Activated CD4-positive, CD25-positive, alpha-beta regulatory T cell treated with anti-CD3 and anti-CD28 coated beads, Interleukin-2, amount 50 U/mL, for 72 hours (primary cell): ENCODE measurements at places on chromosomes 3 and 15.

- DNase-seq, result no peak
These were observed 182.3 kb downstream of the OR4M2 start for GRCh38 chr15:22262613-22263020.

DNA sequence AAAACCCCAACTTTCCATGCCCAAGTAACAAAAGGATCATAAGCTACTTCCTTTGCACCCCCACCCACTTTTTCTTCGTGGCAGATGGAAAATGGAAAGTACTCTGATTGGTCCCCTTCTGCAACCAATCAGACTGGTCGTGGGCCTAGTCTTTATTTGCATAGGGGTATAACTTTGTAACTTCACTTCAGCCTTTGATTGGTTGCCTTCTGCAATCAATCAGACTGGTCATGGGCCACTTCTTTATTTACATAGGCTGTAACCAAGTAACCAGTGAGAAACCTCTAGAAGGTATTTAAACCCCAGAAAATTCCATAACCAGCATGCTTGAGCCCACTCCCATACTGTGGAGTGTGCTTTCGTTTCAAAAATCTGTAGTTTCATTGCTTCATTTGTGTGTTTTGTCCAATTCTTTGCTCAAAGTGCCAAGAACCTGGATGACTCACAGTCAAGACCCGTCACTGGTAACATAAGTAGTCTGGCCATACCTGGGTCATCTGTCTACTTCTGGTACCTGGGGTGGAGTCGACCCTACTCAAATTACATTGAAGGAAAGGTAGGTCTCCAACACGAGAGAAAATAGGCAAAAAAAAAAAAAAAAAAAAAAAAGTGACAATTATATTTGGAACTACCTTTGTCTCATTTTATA, 41.9 kb downstream of the CMTM8 start:
- DNase-seq, result no peak

- DNase-seq, result no peak
These were observed 80.2 kb downstream of the WNT5A start for GRCh38 chr3:55406696-55407425.

DNA sequence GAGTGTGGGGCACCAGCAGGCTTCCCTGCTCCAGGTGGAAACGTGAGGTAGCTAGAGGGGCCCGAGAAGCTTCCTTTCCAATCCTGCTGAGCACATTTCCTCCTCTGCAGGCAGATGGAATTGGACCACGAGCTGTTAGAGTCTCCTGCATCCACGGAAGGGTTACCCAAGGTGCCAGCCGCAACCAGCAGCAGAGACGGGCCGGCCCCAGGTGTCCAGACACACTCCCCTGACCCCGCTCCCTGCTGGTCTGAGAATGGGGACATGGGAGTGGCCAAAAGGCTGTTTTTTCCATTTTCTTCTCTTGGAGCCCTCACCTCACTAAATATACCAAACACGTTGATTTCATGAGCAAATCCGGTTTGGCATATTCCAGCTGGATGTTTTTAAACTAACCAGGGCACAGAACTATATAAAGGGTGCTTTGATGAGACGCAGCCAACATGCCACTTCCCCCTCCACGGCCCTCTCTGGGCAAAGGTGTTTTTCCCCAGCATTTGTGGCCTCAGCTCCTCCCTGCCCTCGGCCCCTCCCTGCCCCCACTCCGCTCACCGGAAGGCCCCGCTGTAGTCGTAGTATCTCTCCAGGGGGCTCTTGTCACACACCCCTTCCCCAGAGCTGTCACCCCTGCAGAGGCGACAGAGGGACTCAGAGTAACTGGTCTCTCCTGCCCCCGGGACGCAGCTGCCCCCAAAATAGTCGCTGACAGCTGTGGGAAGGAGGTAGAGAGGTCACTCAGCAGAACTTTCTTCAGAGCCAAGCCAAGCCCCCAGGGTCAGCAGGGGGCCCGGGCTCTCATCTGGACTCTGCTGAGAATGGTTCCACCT, 7.0 kb downstream of the MELTF start:
- no peak for DNase-seq

DNA sequence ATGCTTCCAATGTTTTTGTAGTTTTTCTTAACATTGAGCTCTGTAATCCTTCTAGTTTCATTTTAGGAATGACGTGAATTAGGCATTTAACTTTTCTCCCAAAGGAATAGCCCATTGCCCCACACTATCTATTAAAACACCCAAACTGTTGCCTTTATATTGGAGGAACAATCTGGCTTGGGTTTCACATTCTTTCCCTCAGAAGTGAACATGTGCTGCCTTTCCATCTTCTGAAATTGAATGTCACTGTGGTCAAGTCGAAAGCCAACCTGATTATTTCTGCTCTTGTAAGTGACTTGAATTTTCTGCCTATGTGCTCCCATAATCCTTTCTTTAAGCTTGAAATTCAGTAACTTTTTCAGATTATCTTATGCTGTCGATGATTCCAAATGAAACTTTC, 214.5 kb downstream of the SLC9A9 start:
- DNase-seq, result no peak

DNA sequence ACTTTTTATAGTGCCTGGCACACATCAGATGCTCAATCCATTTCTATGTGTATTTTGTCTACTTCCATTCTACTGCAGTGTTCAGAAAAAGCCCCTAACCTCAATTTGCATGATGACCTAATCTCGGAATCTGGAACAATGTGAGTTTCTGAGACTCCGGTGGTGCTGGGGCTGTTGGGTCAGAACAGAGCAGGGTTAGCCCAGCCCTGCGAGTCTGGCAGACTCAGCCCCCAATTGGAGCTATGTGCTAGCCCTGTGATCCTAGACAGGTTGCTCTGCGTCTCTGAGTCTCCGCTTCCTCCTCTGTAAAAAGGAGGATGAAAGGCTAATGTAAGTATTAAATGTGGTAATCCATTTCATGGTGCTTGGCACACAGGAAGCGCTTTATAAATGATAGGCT, 95.0 kb upstream of the ICE2 start:
- no peak for DNase-seq

- DNase-seq, result no peak
These were observed 134.0 kb downstream of the FHIT start for GRCh38 chr3:61117045-61117898.

DNA sequence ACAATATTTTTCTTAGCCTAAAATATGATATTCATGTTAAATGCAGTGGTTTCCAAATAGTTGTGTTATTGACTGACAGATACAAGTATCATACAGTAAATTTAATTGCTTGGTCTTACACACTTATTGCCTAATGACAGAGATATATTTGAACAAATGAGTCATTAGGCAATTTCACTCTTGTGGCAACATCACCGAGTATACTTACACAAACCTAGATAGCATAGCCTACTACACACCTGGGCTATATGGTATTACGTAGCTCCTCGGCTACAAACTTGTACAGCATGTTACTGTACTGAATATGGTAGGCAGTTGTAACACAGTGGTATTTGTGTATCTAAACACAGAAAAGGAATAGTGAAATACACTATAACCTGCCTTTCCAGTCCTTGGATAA, 50.3 kb downstream of the SERPINI1 start:
- no peak for DNase-seq

- no peak for DNase-seq
These were observed 11.5 kb downstream of the ALS2CL start for GRCh38 chr3:46681856-46682540.

GRCh38 chr3:168250415-168250861, 154.7 kb upstream of the GOLIM4 start:
- no peak for DNase-seq

DNA sequence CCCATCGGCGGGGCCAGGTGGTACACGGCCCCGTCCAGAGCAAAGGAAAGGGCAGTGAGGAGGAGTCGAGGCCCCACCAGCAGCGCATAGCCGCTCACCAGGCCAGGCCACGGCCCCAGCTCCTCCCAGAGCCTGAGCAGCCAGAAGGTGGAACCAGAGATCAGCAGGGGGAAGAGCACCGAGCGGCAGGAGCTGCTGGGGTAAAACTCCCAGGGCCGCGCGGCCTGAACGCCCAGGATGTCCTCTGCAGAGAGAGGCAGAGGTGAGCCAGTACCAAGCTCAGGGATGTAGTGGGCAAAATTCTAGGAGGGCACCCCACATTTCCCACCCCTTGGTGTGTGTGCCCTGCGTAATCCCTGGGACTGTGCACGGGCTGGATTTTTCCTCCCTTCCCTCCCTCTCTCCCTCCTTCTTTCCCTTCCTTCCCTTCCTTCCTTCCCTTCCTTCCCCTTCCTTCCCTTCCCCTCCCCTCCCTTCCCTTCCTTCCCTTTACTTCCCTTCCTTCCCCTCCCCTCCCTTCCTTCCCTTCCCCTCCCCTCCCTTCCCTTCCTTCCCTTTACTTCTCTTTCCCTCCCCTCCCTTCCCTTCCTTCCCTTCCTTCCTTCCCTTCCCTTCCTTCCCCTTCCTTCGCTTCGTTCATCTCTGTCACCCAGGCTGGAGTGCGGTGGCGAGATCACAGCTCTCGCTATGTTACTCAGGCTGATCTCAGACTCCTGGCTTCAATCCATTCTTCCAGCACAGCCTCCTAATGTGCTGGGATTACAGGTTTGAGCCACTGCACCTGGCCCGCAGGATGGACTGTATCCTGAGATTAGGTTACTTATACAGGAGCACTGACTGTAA, 6.3 kb upstream of the NCBP2 start:
- no peak for DNase-seq

DNA sequence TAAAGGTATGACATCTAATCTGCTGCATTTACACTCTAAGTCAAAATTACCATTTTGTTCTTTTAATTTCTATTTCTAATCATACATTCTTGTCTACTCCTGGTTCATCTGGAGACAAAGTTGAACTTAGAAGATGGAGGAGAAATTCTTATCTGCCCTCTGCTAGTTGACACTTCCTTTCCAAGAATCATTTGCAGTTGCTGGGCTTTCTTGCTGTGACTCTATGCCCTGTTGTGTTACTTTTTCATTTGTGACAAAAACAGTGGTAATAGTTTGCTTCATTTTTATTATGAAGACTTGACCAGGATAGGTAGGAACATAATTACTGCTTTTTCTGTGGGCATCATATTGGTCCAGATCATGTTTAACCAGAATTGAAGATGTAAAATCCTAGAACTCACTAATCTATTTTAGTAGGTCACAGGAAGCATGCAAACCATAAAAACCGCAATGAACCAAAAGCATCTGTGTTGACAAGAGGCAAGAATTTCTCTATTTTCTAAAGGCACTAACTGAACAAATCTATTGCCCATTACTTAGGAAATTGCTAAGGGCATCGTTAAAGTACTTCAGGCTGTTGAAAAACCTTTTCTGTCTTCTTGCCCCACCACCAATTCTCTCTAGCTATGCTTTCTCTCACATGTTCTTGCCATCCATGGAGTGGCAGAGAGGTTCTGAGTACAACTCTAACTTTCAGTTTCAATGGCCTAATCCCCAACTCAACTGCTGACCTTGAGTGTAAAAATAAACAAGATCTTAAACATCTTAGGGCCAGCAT, 4.2 kb upstream of the CCR2 start:
- DNase-seq, result no peak

GRCh38 chr3:161349529-161350312, 21.6 kb downstream of the SPTSSB start:
- DNase-seq, result no peak

- DNase-seq, result peak; percentile 5
These were observed 31.2 kb downstream of the SEC61A1 start for GRCh38 chr3:128083396-128083795.

- no peak for DNase-seq
These were observed 564.4 kb downstream of the TBL1XR1 start for GRCh38 chr3:176632925-176633324.

DNA sequence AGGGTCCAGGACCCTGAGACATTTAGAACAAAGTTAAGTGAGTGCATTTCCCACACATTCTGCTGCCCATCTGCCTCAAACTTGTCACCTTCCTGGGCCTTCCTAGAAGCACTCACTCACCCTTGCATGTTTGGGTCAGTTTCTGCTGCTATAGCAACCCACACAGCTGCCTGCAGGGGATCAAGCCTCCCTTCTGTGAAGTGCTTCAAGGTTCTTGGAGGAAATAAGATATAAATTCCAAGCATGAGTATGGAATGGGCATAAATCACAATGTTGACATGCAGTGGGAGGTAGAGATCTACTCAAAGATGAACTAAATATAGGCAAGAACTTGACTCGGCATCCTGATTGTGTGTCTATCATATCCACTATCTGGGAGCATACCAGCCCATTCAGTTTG, 140.4 kb downstream of the SLC9A9 start:
- no peak for DNase-seq

DNA sequence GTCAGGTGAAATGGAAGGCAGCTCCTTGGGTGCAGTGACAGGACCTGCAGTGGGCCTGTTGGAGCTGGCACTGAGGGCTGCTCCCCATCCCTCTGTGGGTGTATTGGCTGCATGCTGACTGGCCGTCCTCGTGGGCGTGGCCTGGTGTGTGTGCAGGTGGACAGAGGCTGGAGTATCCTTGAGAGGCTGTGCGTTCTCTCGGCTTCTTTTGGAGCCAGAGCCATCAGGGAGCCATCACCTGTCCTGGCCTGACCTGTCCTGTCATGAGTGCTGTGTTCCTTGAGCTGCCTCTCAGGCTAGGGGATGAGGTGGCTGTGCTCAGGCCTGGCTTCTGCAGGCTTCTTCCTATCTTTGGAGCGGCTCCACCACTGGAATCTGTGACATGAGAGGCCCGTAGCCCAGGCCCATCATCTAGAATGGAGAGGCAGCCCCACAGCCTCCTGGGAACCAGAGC, 61.5 kb downstream of the APBA2 start:
- peak; percentile 14 for DNase-seq

GRCh38 chr3:140449413-140450256, 228.2 kb upstream of the TRIM42 start:
- DNase-seq, result no peak

DNA sequence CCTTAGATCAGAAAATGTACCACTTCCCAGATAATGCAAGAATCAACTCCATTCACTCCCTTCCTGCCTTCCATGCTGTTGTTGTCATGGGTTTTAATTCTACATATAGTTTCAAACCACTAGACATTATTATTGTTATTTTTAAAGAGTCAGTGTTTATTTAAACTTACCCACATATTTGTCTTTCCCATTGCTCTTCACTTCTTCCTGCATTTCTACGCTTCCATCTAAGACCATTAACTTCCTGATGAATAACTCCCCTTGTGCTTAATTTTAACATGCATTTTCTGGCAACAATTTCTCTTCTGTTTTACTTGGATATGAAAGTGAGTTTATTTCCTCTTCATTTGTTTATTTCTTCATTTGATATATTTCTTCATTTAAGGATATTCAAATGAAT, 127.1 kb upstream of the FHIT start:
- DNase-seq, result no peak

GRCh38 chr15:64478863-64479262, 18.5 kb downstream of the ZNF609 start:
- no peak for DNase-seq

DNA sequence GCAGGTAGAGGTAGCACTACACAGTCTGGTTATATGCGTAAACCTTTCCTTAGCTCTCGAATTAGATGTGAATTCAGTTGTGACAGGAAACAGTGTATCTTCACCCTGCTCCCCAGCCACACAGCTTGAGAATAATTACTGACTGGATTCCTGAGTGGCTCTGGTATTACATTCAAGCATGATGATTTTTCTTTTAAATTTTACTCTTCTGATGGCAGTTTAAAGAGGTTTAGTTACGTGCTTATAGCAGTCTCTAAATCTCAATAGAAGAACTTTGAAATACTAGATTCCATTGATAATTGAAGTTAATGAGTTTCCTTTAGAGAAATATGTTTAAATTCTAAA, 98.8 kb downstream of the FNDC3B start:
- no peak for DNase-seq

GRCh38 chr15:62513893-62514292, 348.8 kb upstream of the C2CD4B start:
- no peak for DNase-seq
